Jurkat, Clone E6-1 (cell line): ENCODE measurements at places on chromosomes 7 and 10.

GRCh38 chr7:51060536-51060935 lies 256.1 kb downstream of the COBL start:
- DNase-seq, result no peak

GRCh38 chr7:47594406-47594805 lies 12.5 kb upstream of the TNS3 start:
- no peak for DNase-seq

GRCh38 chr10:3778692-3779157 lies 6.3 kb downstream of the KLF6 start:
- DNase-seq, result no peak

DNA sequence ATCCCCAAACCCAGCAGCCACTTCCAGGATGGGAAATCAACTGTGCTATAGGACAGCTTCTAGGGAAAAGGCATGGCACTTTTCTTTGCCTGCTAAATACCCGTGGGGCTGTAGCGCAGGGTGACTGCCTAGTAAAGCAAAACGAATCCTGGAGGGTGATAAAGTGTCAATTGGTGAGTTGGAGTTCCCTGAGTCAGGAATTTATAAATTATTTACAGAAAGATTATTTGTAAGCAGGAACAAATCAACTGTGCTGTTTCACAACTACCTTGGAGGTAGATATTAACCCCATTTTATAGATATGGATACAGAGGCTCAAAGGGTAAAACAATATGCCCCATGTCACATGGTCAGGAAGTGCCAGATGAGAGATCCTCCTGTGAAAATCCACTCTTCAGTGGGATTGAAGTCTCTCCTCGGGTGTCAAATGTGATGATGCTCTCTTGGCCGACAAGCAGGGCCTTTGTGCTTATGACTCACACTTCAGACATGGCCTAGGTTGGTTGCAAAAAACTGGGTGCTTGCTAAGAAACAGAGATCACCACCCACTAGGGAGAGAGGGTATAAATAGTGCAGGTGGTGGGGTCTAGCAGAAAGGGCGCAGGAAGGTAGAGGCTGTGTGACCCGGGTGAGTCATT lies 383.2 kb upstream of the ZMIZ1 start:
- no peak for DNase-seq

DNA sequence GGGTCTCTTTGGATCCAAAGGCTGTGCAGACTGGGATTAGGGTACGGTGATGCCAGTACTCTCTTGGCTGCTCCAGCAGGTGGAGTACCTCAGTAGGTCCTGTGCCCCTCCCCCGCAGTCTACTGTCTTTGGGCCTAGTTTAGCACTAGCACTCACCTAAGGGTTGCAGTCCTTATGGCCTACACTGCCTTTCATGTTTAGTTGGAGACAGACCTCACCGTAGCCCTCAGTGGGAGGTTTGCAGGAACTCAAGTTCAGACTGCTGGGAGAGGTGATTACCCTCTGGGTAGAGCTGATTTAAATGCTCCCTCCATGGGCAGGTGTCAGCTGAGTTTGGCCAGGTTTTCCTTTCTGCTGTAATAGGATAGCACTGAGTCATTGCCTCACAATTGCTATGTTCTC lies 210.8 kb upstream of the TMEM196 start:
- peak; percentile 25 for DNase-seq

DNA sequence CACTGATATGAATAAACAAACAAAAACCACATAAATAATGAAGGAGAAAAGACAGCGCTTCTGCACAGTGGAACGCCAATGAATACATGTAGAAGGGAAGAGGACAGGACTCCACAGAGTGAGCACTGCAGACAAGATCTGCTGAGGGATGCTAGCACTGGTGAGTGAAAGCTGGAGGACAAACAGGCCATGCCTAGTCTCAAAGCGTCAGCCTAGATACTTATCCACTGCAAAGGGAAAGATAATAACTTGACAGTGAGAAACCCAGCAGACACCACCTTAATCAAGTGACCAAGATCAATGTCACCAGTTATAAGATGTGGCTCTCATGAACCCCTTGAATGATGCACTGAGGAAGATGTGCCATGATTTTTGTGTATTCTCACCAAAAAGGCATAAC lies 227.6 kb downstream of the SKAP2 start:
- DNase-seq, result no peak

DNA sequence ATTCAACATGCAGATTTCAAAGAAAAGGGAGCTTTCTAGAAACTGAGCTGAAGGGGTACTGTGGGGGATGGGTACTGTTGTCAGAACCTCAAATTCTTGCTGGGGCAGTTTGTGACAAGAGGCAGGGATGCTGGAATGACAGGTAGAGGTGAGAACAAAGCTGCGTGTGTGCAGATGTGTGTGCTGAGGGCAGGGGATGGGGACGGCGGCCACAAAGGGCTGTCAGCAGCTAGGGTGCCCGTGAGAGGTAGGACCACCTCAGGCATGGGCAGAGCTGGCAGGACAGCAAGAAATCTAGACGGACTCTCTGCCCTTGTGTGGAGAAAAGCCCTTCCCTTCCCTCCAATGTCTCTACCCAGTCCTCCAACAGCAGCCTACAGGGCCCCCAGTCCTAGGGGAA lies 14.4 kb upstream of the BAZ1B start:
- no peak for DNase-seq

- no peak for DNase-seq
These were observed 573.0 kb upstream of the PCDH15 start for GRCh38 chr10:55374060-55374459.

- no peak for DNase-seq
These were observed 55.1 kb upstream of the SEMA3A start for GRCh38 chr7:84249656-84250055.

DNA sequence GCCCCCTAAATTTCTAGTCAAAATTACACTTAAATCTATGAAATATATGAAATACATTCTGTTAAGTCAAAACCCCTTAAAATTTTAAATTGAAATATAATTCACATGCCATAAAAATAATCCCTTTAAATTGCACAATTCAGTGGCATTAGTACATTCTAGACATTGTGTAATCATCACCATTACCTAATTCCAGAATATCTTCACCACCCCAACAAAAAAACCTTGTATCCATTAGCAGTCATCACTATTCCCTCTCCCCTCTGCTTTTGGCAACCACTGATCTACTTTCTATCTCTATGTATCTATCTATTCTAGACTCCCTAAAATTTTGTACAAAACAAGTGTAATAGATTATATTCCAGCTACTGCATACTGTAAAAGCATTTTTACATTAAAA lies 261.2 kb downstream of the GLI3 start:
- DNase-seq, result no peak

DNA sequence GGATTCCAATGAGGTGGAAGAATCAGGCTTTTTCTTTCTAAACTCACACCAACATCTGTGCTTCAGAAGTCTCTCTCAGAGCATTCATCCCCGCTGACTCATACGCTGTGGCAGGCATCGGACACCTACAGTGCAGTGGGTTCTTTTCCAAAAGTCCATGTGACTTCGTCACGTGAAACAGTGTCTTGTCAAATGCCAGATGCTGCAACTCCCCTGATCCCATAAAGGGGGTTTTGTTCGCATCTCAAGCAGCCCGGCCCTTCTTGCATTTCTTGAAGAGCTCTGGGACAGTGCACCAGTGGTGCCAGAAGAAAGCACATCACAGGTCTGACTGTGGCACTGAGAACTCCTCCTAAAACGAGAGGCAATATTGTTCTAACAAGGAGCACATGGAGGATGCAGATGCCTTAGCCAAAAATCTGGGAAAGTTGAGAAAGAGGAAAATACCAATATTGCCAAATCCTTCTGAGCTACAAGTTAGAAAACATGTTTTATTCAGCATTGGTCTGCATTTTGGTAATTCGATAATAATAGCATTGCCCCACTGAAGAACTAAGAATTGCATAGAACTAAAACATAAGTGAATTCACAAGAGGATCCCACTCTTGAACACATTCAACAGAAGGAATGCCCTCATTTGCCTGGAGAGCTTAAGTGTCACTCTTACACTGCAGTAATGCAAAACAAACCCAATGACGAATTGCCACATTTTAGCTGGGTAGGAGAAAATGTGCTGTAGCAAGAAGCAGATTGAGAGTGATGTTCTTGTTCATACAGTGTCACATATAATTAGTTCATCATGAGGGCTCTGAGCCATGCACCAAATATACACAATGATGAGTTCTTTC lies 204.4 kb downstream of the CXCL12 start:
- DNase-seq, result no peak

DNA sequence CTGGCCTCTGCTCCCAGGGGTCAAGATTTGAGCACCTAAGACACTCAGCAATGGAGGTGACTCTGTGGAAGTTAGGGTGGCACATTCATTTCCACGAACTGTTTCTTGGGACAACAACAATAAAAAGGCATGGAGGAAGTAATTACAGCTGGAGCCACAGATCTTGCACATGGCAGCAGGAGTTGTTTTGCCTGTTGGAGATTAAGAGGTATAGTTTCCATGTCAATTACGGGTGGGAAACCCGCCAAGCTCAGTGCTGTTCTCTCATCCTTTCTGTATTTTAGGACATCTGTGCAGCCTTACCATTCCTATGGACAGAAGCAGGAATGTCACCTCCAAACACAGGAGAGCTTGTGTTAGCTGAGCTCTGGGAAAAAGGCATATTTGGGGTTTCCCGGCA lies 201.2 kb downstream of the SNX10 start:
- no peak for DNase-seq

- DNase-seq, result peak; percentile 1
These were observed 125.8 kb downstream of the TPST1 start for GRCh38 chr7:66330961-66331360.

GRCh38 chr10:50310560-50311174 lies 59.4 kb upstream of the ASAH2 start:
- DNase-seq, result peak; percentile 33

DNA sequence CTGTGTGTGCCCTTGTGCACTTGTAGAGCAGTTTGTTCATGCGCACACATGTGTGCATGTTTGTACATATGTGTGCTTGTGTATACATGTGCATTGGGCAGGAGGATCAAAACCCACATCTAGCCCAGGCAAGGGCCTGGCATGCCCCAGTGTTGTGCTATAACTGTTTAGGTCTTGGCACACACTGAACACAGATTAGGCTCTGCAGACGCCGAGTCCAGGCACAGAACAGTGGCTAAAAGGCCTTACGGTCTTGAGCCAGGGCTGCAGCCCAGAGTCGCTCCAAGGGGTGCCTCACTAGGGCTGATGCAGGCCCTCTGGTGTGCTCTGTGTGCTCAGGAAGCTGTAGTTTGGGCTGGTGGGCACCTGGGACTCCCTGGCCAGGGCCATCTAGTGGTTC lies 55.7 kb downstream of the YKT6 start:
- DNase-seq, result no peak

- no peak for DNase-seq
These were observed 32.3 kb upstream of the PLEKHS1 start for GRCh38 chr10:113718969-113719822.

- DNase-seq, result no peak
These were observed 97.3 kb upstream of the COL1A2 start for GRCh38 chr7:94297397-94297838.

- DNase-seq, result no peak
These were observed 21.9 kb downstream of the UNC5B start for GRCh38 chr10:71234004-71234894.

DNA sequence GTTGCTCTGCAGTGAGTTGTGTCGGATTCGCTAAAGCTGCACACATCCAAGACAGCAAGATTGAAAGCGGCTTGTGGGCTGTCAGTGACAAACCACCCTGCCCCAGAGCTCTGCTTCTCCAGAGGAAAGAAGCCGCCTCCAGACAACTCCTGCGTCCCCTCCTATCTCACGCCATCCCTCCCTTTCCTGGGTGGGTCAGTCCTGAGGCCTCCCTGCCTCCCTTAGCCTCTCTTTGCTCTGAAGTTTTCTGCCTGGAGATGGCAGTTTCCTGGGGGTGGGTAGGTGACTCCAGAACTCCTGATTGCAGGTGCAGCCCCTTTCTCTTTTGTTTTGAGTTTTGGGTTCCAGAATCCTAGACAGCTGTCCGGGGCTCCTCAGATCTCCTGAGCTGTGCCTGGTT lies 78.7 kb downstream of the EMX2 start:
- no peak for DNase-seq

GRCh38 chr10:92146781-92147180 lies 144.1 kb downstream of the CPEB3 start:
- no peak for DNase-seq

- DNase-seq, result no peak
These were observed 212.9 kb downstream of the SNX10 start for GRCh38 chr7:26504411-26505120.

- no peak for DNase-seq
These were observed 441 bp downstream of the FBH1 start for GRCh38 chr10:5890452-5890915.

DNA sequence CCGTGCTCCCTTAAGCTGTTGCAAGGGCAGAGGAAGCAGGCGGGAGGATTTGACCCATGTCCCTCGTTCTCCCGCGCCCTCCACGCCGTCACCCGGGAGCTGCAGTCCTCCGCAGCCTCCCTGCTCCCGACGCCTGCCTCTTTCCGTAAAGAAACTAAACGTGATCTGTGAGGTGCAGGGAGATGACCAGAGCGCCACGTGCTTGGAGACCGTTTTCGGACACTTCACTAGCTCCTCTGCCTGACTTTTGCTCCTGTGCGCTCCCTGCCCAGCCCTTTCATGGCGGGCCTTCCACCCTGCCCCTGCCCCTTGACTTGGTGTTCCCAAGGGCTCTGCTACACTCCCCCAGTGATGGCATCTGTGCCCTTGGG lies 171.2 kb downstream of the LSM5 start:
- no peak for DNase-seq

DNA sequence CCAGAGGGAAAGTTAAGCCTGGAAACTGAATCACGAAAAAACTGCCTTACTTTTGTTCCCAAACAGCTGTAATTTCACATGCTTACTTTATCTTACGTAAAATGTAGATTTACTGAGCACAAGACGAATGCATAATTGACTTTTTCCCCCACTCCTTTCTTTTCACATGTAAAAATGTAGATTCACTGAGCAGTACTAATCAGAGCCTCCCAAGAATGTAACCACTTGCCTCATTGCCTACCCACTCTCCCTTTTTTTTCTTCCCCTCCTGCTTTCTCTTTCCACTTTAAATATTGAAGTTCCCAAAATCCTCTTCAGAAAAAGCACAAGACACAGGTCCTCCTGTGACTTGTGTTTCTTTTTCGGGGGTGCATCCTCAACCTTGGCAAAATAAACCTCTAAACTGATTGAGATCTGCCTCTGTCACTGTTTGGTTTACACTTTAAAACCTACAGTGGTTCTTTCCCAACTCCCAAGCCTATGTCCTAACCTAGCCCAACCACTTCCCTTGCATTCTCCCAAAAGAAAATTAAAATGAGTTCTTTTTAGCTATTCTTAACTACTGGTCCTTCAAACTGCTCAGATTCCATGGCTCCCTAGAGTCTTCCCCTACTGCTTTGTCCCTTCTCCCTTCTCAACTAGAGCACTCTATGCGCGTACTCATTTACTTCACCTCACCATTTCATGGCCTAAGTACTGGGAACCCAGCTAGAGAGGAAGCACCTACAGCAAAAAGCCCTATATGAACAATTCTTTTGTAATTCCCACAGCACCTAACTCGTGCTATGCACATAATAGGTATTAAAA lies 236.6 kb upstream of the MKLN1 start:
- no peak for DNase-seq
